Activated CD4-positive, alpha-beta T cell treated with anti-CD3 and anti-CD28 coated beads, Interleukin-2, amount 10 ng/mL, durations not matched to agents 24 days and 14 days (primary cell): ENCODE measurements at places on chromosomes 4 and X. TPM values are rescaled to one million over a fixed set of nuclear protein-coding genes. Genes with fewer than 3 reads are reported as not detected.

GRCh38 chr4:138901177-138901576 lies 114.4 kb upstream of the NOCT start:
- DNase-seq = no peak

DNA sequence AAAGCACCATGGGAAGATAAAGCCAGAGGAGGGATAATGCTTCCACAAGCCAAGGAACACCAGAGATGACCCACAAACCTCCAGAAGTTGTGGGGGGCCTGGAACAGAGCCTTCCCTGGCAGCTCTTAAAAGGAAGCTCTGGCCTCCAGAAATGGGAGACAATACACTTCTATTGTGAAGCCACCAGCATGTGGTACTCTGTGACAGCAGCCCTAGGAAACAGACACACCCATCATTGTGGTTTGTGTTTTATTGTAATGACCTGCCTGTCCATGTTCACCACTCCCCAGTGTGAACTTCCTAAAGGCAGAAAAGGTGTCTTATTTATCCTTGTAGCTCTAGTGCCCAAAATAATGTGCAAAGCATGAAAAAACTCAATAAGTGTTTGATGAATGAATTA lies 264.1 kb upstream of the GATB start:
- DNase-seq = peak; percentile 71

P2RY4 gene
- total RNA-seq = 0.21 and 0.24 TPM in 2 replicates

CT45A1 gene
- not detected in 2 replicates for total RNA-seq

GRCh38 chr4:88503344-88503743 lies 20.2 kb downstream of the PYURF start:
- DNase-seq = no peak

CCDC160 gene
- not detected in 2 replicates for total RNA-seq

DNA sequence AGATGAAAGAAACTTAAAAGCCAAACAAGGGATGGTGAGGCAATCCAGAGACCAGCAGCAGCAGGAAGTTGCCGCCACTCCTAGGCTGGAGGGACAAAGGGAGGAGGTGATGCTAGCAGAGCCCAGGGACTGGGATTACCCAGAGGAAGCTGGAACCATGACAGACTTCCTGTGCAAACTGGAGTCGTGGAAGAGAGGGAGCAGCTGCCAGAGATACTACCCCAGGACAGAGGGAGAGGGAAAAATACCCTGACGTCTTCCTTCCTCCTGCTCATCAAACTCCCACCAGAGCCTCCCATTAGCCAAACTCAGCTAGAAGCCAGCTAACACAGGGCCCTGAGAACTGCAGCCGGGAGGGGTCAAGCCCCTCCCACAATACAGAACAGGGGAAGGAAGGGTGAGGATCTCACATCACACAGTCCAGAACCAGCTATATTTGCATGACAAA lies 101.2 kb upstream of the KLF3 start:
- no peak for DNase-seq

GRCh38 chr4:24241511-24241910 lies 342.8 kb downstream of the DHX15 start:
- DNase-seq = no peak

DNA sequence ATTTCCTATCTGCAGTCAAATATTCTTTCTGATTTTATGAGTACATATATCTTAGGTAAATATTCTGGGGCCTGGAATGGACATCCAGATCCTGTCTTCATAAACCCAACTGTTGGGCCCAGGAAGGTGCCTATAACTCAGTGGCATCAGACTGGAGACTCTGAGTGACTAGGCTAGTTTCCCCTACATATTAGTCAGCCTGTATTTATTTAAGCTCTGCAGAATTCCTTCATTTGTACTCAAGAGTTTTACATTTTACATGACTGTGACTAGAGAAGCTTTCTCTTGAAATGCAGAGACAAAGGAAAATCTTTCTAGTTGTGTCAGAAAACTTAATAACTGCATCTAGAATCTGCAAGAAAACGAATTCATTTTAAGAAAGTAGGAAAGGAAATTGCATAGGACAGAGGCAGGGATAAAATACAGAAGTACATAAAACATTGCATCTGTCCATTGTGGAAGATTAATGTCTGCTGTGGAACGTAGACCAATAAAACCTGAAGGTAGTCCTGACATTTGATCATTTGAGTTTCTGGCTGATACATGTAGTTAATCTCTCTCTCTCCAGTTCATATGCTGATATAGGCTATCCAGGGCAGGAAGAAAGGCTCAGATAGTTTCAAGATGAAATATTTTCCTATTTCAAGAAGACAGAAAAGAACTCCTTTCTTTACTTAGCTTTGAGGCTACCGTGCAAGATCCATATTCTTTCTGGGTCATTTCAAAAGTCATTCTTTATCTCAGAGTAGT lies 78.2 kb downstream of the OPHN1 start:
- no peak for DNase-seq

DNA sequence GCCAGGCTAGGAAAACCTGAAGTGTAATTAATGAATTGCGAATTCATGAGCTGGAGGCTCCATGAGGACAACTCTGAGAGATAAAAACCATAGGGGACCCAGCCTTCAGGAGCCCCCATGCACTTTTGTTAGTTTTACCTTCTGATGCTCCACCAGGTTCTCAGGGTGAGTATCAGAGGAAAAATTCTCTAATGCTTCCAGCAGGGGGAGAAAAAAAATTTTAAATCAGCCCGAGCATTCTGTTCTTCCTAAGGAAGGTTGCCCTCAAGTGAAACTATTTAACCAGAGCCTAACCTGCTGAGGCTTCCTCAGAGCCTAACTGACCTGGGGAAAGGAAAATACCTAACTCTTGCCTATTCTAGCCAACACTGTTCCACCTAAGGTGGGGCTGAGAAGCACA lies 552.6 kb downstream of the PPARGC1A start:
- DNase-seq = no peak

GRCh38 chrX:40514376-40514775 lies 66.4 kb upstream of the ATP6AP2 start:
- no peak for DNase-seq

GRCh38 chr4:115769396-115769795 lies 656.0 kb upstream of the NDST4 start:
- no peak for DNase-seq

- DNase-seq = no peak
Observed at GRCh38 chr4:47863486-47863885, 25.6 kb upstream of the CORIN start.

DNA sequence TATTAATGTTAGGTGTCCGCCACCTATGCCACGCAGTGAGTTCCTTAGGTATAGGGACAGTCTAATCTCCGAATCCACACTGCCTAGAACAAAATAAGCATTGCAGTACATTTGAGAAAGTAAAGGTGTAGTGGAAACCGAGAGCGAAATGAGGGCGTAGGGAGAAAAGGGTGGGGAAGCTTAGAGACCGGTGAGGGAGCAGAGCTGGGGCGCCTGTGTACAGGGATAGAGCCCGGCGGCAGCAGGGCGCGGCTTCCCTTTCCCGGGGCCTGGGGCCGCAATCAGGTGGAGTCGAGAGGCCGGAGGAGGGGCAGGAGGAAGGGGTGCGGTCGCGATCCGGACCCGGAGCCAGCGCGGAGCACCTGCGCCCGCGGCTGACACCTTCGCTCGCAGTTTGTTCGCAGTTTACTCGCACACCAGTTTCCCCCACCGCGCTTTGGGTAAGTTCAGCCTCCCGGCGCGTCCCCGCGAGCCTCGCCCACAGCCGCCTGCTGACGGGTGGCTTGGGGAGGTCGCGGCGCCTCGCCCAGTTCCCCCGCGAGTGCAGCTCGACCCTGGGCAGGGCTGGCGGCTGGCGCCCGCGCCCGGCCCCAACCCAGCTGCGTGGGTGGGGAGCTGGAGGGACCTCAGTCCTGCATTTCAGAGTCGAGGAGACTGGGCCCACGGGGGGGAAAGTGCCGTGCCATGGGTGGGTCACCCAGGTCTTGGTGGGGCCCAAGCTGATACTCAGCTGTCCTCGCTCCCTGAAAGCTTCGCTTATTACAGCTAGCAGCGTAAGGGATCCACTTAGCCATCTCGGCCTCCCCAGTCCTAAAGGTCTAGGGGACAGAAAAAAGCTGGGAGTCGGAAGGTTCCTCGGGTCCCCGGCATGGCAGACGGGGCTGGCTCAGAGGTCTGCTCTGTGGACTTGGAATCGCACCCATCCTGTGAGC lies at the start of gene ANXA3:
Gene ANXA3, plus strand, starts transcription at position 351 of the 932 bp plus-strand sequence. CDS start 2,704 bp downstream, outside the sequence.
- DNase-seq = peak; percentile 74

- no peak for DNase-seq
Observed at GRCh38 chrX:96211953-96212352, 472.7 kb upstream of the DIAPH2 start.

DNA sequence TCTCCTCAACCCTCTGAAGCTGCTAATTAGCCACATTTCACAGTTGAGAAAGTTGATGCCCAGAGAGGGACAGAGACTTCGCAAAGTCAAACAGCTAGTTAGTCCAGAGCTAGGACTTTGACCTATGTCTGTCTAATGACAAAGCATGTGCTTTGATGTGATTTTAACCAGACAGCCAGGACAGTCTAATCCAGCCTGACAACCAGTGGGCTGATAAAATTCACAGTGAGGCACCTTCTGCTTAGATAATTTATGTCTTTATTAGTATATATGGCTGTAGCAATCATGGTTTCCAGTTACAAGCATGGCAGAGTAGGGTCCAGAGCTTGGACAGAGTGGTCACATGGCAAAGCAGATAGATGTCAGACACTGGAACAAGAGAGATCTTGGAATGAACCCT lies 133.6 kb upstream of the C1QTNF7 start:
- DNase-seq = peak; percentile 31

DNA sequence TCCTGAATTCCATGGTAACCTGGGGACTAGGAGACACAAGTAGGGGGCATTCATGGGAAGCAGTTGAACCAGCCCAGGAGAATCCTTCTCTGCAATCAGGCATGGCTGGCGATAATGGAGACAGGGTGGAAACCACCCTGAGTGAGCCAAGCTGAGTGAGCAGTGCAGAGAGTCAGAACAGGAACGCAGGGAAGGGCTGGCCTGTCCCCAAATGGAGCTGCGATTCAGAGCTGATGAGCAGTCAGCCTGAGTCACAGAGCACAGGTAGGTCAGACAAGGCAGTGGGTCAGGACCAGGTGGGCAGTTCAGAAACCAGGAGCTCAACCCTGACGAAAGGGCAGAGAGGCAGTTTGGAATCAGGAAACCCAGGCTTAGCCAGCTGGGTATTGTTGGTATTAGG lies 129.0 kb downstream of the BTC start:
- no peak for DNase-seq

DNA sequence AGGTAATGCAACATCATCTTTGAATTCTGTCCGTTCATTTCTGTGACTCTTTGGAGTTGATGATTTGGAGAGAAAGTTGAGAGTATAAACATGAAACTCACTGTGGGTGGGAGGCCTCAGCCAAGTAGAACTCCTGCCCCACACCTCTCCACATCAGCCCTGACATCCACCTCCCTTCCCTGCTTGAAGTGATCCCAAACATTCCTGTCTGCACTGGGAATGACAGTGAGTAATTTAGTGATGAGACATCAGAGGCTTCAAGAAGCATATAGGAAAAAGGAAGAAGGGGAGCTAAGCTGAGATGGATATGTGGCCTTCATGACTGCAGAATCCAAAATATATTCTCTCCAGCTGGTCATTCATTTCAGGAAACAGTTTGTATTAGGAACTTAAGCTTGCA lies 151.8 kb downstream of the SPATA18 start:
- no peak for DNase-seq

GRCh38 chr4:74893171-74893570 lies 39.7 kb upstream of the PARM1 start:
- no peak for DNase-seq

- DNase-seq = peak; percentile 60
Observed at GRCh38 chr4:5824635-5825034, 68.3 kb downstream of the CRMP1 start.

- DNase-seq = no peak
Observed at GRCh38 chrX:140447150-140447549, 57.7 kb downstream of the SOX3 start.

PCDH10 gene
- total RNA-seq = 0.07 TPM in 1 of 2 replicates, not detected in the other

DNA sequence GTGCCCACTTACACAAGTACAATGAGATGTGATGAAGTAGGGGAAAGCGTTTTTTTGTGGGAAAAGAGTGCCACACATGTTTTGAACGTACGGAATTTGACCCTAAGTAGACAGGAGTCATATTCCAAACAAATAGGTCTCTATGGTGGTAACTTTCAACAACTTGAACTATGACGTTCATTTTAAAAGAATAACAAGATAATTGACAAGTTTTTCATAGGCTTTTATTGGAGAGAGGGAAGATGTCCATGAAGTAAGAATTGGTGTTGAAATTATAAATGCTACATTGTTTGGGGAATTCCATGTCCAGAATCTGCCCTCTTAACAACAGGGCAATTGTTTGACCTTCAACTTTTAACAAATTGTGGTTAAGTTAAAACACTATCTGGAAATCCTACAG lies 126.5 kb downstream of the GASK1B start:
- DNase-seq = no peak

DNA sequence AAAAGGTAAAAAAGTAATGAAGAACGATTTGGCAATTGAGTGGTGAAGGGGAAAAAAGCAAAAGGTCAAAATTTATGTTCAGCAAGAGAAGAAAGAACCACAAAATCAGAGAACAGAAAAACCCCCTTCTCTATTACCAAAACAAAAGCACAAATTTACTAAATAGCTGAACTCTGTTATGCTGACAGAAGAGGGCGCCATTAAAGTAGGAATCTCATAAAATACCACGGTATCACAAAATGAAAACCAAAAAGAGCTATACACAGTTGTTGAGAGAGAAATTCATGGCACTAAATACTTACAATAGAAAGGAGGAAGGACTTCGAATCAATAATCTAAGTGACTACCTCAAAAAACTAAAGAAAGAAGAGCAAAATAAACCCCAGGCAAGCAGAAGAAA lies 69.6 kb upstream of the CXorf66 start:
- no peak for DNase-seq

KIT gene
- 0.12 and 0.36 TPM in 2 replicates for total RNA-seq

DNA sequence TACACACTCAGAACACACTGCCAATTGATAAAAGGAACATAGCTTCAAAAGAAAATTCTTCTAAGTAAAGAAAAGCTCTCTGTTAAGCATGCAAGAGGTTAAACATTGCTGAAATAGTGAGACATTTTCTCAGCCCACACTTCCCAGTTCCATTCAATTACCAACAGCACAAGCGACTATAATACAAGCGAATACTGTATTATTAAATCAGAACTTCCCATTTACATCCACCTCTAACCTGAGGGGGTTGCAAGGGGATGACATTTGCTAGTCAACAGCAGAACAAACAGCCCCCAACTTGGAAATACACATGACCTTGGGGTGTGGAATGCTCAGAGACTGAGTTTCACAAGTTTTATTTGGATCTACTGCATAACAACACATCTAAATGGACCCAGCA lies 1.1 kb downstream of the FSTL5 start:
- no peak for DNase-seq

- no peak for DNase-seq
Observed at GRCh38 chr4:8194306-8195242, 4.5 kb upstream of the SH3TC1 start.

HDAC8 gene
- total RNA-seq = 29.2 and 29.9 TPM in 2 replicates

GRCh38 chr4:7160951-7161440 lies 31.3 kb upstream of the SORCS2 start:
- no peak for DNase-seq

HS3ST1 gene
- 0.23 and 0.66 TPM in 2 replicates for total RNA-seq

DNA sequence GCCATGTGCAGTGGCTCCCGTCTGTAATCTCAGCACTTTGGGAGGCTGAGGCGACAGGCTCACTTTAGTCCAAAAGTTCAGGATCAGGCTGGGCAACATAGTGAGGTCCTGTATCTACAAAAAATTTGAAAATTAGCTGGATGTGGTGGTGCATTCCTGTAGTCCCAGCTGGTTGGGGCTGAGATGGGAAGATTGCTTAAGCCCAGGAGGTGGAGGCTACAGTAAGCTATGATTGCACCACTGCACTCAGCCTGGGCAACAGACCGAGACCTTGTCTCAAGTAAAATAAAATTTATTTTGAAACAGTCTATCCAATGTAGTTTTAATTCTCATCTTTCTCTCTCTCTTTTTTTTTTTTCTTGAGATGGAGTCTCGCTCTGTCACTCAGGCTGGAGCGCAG lies 21.1 kb downstream of the RBM10 start:
- no peak for DNase-seq
